ENCODE measurements at places on chromosomes 12 and 14.

DNA sequence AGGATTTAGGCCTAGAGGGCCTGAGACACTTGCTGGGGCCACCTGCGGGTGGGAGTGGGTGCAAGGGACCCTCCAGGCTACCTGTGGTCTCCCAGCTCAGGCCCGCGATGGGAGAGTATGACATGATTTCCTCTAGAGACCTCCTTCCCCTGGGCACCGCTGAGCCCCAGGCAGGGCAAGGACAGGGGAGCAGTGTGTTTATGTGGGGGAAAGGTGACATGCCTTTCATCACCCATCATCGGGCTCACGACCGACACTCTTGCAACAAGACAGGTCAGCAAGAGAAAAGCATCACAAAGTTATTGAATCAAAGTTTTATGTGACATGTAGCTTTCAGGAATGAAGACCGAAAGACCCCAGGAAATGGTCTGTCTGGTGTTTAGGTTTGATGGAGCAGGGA is 19.9 kb downstream of the SH2B3 start:
- DNase-seq, result no peak

DNA sequence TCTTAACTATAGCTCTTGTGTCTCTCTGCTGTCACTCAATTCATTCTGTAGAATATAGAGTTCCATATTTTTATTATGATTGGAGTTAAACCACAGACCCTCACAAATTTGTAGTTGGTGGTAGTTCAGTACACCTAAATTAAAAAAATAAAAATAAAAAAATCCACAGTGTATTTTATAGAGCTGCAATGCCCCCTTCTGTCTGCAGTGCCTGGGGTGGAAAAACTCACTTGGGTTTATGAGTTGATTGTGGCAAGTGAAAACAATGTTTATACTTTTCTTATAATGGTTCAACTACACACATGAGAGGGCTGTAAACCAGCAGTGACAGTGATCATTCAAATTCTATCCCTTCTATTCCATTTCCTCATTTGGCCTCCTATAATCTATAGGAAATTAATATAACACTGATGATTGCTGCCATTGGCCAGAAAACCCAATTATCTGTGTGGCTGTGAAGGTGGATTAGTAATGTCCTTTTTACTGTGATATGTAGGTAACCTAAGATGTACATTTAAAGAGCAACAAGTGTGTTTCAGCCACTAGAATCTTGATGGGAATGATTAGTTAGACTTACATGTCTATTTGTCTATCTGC is 166.9 kb upstream of the LRIG3 start:
- DNase-seq, result no peak

DNA sequence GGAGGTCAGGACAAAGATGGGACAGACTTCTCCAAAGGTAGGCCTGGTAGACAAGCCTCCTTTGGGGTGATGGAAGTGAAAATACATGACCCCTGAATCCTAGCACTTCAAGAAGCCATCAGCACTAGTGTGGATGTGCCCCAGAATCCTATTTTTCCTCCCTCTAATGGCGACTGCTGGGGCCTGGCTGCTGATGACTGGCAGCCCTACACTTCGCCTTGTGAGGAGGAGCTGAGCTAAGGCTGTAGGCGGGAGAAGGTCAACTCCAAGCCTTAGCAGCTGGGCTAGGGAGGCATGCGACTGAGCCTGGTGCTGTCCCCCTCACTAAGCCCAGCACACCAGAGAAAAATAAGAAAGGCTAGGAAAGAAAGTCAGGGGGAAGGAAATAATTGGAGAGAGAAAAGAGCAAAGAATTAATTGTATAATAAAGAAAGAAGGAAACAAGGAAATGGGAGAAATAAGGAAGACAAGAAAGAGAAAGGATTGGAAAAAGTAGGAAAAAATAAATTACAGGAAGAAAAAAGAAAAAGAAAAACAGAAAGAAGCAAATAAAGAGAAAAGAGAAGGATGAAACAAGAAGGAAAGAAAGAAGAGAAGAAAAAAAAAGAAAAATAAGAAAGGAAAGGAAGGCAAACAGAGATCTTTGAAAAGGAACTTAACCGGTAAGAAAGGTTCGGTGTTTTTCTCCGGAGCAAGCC is 4.7 kb upstream of the HOXC10 start:
- no peak for DNase-seq

- DNase-seq, result no peak
Observed at GRCh38 chr14:89956661-89957009, 908 bp downstream of the TDP1 start.

DNA sequence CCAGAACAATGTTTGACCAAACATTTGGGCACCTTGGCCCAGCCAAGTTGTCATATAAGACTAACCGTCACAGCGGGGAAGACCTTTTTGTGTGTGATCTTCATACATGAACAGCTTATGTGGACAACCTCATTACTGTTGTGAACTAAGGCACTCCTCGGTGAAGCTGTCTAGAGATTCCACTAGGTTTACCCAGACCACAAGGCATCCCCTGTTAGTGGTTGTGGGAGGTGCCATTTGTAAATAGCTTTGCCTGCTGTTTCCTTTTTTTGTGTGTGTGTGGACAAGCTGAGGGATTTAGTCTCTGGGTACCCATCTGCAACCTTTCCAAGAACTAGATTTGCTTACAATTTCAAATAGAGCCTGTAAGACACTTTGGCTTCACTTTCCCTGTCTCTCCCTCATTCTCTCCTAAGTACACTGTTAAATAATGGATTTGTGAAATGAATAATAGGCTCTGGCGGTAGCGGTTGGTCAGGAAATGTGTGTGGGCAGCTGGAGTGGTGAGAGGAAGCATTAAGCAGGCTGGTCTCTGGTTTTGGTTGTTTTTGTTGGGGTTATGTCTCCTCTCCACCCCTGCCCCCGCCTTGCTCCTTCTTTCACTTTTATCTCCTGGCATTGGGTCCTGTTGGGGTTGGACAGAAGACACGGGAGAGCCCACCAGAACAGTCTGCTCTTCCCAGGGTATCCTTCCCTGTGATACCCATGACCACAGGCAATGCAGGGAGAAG is 727.6 kb downstream of the VRK1 start:
- DNase-seq, result no peak

- DNase-seq, result no peak
Observed at GRCh38 chr14:65198346-65198745, 96.0 kb upstream of the MAX start.

DNA sequence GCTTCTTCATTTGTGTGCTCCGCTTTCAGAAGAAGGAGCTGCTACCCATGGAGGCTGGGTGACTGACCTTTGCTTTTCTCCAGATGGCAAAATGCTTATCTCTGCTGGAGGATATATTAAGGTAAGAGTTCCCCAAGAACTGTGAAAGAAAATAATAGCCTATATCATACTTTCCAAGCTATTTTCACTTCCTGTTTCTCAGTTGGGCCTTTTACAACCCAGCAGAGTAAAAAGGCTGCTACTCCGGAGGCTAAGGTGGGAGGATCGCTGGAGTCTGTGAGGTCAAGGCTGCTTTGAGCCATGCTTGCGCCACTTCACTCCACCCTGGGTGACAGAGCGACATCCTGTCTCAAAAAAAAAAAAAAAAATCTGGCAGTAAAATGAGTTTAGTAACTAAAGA is 82.1 kb downstream of the APAF1 start:
- DNase-seq, result no peak

DNA sequence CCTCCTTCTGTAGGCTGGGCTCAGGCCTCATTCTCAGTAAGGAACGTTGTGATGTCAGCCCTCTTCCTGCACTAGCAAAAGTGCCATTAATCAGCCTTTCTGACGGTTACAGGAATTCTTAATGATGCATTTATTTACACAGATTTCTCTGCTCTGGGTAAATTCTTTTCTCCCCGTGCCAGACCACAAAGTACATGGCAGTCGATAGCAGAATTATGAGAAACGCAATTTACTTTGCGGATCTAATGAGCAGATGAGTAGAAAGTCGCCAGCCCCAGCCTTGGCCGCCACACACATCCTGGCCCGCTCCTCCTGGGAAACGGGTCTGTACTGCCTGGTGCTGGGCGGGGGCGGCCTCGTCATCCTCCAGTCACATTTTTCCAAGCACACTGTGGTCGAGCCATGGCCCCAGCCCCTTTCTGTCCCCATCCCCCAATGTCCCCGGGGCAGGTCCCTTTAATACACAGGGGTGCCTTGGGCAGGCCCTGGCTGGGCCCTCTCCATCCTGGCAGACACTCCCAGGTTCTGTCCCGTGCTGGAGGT is 25.9 kb downstream of the NOC4L start:
- no peak for DNase-seq

GRCh38 chr14:89330236-89331002 is 86.6 kb downstream of the FOXN3 start:
- no peak for DNase-seq

DNA sequence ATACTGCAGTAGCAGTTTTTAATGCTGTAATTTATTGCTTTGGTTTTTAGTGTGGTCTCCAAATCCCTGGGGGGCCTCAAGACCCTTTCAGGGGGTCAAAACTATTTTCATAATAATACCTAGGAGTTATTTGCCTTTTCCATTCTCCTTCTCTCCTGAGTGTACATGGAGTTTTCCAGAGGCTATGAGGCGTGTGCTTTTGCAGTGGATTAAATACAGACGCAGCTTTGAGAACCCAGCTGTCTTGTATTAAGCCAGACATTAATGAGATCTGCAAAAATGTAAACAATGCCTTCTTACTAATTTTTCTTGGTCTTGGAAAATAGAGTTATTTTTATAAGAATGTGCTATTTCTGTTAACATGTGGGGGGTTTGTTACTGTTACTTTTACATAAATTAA is 68.6 kb downstream of the SLC25A47 start:
- no peak for DNase-seq

- no peak for DNase-seq
Observed at GRCh38 chr12:2288001-2288400, 235.2 kb downstream of the CACNA1C start.

DNA sequence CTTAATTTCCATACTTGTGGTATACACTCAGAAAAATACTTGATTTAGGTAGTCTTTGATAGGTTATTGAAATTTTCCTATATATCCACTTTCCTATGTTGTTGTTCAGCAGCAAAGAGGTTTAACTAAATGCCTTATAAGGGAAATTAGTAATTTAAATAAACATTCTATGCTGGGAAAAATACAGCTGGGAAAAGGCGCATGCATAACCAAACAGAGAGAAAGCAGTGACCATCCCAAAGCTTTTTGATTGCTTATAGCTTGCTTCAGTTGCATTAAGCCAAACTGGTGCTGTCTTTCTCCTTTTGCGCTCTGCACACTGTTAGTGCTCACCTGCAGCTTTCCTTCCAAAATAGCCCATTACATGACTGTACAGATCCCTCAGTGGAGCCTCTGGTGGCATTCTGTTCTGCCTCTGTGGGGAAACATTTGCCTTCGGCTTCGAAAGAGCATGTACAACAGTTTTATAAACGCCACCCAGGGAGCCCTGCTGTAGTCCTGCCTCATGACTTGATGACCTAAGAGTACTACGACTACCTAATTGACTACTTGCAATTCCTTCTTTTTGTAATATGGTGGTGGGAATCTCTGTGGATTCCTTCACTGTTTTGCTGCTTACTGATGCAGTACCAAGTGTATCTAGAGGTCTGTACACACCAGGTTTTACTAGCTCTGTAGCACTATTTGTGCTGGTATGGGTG is 120.8 kb downstream of the RALGAPA1 start:
- no peak for DNase-seq

DNA sequence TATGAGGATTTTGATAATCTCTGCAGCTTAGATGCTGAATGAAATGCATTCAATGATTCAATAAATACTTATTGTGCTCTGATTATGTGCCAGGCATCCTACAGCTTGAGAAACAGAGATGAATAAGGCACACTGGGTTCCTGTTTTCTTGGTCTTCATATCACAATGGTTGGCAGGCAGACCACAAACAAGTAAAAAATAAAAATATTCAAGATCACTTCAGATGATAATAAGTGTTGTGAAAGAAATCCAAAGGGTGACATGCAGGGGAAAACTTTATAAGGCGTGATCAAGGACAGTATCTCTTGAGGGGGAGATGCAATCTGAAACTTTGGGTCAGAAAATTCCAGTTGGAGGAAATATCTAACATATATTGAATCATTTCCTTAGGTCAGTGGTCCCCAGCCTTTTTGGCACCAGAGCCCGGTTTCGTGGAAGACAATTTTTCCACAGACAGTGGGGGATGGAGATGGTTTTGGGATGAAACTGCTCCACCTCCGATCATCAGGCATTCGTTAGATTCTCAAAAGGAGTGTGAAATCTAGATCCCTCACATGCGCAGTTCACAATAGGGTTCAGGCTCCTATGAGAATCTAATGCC is 73.7 kb upstream of the RAP1B start:
- no peak for DNase-seq

DNA sequence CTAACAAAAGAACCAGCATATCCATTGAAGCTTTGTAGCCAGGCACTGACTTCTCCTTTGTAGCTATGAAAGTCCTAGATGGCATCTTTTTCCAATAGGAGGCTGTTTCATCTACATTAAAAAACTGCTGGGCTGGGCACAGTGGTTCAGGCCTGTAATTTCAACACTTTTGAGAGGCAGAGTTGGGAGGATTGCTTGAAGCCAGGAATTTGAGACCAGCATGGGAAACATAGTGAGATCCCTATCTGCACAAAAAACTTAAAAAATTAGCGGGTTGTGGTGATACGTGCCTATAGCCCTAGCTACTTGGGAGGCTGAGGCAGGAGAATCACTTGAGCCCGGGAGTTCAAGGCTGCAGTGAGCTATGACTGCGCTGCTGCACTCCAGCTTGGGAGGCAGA is 167.7 kb downstream of the CALM1 start:
- no peak for DNase-seq

DNA sequence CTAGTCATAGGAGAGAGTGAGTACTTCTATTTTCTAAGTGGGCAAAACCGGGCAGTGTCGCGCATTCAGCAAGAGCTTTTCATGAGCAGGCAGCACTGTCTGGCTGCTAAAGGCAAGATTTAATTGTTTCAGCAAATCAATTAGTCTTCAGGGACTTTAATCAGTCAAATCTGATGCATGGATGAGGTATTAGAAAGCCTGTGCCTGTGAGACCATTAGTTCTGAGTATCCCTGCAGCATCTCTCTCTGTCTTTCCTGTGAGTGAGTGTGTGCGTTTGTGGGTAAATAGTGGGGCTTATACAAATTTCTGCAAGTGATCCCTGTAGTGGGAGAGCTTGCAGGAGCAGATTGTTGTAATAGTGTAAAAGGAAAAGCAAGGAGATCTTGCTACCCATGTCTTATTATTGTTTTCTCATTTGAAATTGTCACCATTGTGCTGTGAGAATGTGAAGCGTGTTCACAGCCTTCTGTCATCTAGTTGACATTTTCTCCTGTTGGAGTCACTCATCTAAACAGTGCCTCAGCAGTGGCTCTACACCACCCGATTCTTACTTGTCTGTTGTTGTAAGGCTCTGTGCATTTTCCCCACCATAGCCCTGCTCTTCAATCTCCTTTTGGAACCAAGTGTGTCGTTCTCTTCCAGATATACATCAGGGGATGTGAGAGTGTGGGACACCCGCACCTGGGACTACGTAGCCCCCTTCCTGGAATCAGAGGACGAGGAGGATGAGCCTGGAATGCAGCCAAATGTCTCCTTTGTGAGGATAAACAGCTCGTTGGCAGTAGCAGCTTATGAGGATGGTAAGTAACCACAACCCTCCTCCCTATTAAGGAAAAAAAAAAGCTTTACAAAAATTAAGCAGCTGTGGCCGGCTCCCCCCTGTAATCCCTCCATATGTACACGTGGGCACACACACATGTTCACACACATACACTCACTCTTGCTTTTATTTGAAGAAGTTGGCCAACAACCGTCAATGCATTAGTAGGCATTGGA is 53.6 kb downstream of the FBXW8 start:
- DNase-seq, result no peak

- DNase-seq, result no peak
Observed at GRCh38 chr12:16344269-16344668, 3.2 kb upstream of the MGST1 start.
